ENCODE measurements at places on chromosomes 2 and 18.

GRCh38 chr18:56067969-56068671, 480.1 kb upstream of the TCF4 start:
- no peak for DNase-seq

DNA sequence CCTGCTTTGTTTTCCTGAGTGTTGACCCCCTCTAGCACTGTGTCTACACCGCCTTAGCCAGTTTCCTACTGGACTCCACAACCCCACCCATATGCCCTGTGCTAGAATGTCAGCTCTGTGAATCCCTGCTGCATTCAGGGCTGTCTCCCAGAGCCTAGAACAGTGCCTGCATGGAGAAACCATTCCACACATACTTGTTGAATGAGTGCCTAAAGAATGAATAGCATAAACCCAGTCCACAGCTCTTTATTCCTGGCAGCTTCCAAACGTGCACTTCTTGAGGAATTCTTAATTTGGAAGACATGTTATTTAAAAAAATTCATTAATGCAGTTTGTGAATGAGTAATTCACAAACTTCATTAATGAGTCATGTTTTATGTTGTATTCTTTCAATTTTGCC, 6.5 kb upstream of the NAPG start:
- no peak for DNase-seq

- DNase-seq: no peak
Measured at GRCh38 chr2:182391443-182391842, 35.4 kb downstream of the PDE1A start.

DNA sequence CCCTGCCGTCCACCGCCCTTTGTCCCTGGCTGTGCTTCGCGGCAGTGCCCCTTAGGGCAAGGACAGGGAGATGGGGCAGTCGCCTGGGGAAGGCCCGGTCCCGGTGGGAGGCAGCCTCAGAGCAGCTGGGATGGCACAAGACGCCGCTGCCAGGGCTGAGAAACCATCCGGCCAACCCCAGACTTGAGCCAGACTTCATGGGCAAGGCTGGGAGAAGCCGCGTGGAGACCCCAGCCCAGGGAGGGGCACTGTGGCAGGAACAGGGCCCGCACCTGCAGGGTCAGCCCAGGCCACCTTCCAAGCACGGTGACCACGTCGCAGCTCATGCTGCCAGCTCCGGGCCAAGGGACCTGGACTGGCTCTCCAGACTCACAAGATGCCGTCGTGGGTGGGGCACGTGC, 84.0 kb downstream of the NFATC1 start:
- no peak for DNase-seq

- no peak for DNase-seq
Measured at GRCh38 chr2:68756178-68756577, 21.6 kb downstream of the ARHGAP25 start.

GRCh38 chr2:149989447-149990063, 402.0 kb upstream of the MMADHC start:
- DNase-seq: no peak

DNA sequence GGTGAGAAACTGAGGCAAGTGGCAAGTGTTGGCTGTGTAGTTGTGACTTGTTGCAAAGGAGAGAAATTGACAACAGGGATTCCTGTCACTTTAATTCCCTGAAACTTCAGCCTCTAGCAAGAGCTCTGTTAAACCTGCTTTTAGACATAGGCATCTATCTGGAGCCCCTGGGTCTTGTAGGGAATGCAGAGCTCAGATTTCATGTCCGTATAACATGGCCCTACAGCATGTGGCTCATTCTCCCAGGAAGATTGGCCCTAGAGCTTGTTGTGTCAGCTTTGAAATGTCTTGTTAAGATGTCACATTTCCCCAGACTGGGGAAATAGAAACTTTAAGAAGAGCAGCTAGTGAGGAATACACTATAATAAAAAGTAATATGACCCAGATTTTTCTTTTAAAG, 115.8 kb downstream of the POLE4 start:
- no peak for DNase-seq

DNA sequence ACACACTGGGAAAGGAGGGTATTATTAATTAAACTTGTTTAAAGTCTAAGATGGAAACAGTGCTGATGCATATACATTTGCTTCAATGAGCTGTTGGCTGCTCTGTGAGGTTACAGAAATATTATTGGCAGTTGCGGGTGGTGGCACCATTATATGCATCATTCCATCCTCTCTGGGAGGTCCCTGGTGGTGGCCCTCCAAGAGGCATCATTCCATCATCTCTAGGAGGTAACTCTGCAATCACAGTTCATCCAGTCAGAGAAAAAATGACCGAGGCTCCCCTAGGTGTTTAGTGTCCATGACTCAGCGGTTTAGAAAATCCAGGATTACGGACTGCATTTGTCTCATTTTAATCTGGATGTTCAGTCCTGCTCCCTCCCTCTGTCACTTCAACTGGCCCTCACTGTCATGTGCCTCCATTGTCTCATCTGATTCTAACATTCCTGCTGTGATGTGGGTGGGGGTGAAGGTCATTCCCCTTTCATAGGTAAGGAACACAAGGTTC, 15.4 kb downstream of the AFF3 start:
- DNase-seq: no peak

DNA sequence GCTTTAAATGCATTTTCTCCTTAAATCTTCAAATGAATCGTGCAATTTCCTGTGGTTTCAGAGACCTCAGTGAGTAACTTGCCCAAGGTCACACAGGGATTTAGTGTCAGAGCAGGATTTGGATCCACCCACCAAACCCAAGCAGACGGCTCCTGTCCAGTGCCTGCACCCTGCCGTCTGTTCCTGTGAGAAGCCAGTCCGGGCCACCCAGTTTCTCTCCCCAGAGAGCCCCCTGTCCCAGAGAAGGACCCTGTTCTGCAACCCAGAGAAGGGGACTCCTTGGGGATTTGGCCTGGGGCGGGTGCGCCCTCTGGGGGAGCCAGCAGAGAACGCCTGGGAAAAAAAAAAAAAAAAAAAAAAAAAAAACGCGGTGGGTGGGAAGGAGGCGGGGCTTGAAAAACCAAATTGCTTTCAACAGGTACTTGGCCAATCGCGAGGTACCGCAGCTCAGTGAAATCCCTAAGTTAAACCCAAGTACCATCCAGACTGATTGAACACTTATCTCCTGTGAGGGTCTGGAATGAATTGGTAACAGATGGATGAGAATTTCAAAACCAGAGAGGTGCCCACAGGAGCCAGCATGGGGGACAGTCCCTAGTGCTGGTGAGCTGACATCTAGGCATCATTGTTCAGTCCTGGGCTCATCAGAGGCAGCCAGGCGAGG, 30.9 kb upstream of the REEP1 start:
- no peak for DNase-seq

- no peak for DNase-seq
Measured at GRCh38 chr2:220956429-220956828, 615.7 kb downstream of the EPHA4 start.

DNA sequence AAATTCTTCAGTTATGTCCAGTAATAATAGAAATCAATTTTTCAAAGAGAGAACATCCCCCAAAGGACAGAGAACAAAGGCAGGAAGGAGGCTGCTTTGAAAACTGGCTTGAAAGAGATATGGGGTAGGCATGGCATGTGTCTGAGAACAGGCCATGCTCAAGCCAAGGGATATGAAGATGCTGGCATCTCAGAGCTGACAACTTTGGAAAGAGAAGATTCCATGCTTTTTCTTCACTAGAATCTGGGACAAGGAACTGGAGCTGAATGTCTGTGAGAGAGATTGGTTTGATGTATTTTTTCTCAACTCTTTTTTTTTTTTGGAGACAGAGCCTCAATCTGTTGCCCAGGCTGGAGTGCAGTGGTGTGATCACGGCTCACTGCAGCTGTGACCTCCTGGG, 139.8 kb upstream of the DLX2 start:
- DNase-seq: no peak

DNA sequence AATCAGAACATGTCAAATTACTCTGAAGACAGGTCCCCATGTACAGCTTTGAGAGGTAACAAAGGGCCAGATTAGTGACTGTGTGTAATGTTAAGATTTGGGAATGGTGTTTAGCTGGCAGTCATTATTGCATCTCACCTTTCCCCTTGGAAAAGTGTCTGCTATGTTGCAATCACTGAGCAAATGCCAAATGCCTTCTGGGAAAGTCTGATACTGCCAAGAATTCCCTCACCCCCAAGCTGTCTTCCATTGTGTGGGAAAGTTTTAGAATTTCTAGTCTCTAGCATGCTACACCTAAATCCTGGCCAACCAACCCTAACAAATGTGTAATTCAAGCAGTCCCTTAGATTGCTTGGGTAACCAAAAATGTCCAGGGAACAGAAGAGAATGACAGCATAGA, 13.6 kb upstream of the PELI1 start:
- no peak for DNase-seq

GRCh38 chr2:239870863-239871262, 154.3 kb downstream of the NDUFA10 start:
- no peak for DNase-seq

GRCh38 chr2:10335046-10335840, 32.5 kb downstream of the HPCAL1 start:
- DNase-seq: no peak

GRCh38 chr2:794554-795241, 117.5 kb upstream of the TMEM18 start:
- no peak for DNase-seq

- no peak for DNase-seq
Measured at GRCh38 chr2:168220965-168221819, 26.2 kb downstream of the STK39 start.

- no peak for DNase-seq
Measured at GRCh38 chr2:9552219-9553178, 3.1 kb downstream of the ADAM17 start.
